ENCODE measurements at places on chromosomes 3 and 15.

DNA sequence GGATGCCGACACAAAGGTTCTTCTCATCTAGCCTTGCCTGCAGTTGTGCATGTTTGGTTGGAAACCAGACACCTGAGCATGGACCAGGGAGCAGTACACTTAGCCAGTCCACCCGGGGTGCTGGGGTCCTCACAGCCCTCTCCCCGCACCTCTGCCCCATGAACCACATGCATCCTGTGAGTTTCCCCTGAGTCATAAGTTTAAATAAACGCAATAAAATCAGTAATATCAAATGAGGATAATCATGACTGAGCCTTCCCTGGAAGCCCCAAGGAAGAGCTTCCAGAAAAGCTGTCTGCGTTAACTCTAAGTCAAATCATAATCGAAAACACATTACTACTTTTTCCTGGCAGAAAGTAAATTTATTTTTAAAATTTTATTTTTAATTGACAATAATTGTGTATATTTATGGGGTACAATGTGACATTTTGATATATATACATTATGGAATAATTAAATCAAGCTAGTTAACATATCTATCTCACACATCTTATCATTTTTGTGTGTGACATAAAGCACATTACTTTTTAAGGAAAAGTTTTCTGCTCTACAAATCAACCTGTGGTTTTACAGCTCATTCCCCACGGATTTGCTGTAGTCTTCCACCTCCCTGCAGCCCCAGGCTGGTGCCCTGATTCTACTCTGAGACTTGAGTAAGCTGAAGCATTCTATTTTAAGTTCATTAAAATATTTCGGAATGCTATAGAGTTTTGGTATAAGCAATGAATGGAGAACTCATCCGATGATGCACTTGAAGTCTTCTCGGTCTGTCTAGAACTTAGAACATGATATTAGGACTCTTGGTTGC, 166.0 kb upstream of the EIF1B start:
- DNase-seq = no peak

GRCh38 chr15:100180921-100181320, 160.9 kb downstream of the ADAMTS17 start:
- no peak for DNase-seq

DNA sequence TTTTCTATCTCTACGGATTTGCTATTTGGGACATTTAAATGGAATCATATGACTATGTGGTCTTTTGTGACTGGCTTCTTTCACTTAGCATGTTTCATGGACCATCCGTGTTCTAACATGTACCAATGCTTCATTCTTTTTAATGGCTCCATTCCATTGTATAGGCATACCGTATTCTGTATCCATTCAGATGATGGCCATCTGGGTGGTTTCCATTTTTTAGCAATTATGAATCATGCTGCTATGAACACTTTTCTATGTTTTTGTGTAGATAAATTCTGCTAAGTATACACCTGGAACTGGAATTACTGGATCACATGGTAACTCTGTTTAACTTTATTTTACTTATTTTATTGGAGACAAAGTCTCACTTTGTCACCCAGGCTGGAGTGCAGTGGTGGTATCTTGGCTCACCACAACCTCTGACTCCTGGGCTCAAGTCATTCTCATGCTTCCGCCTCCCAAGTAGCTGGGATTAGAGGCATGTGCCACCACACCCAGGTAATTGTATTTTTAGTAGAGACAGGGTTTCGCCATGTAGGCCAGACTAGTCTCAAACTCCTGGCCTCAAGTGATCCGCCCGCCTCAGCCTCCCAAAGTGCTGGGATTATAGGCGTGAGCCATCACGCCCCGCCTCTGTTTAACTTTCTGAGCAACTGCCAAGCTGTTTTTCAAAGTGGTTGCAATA, 13.4 kb downstream of the UBP1 start:
- no peak for DNase-seq

- DNase-seq = no peak
These were observed 50.8 kb downstream of the GPR176 start for GRCh38 chr15:39869254-39869653.

- DNase-seq = no peak
These were observed 163.7 kb downstream of the TCF12 start for GRCh38 chr15:57082054-57082728.

DNA sequence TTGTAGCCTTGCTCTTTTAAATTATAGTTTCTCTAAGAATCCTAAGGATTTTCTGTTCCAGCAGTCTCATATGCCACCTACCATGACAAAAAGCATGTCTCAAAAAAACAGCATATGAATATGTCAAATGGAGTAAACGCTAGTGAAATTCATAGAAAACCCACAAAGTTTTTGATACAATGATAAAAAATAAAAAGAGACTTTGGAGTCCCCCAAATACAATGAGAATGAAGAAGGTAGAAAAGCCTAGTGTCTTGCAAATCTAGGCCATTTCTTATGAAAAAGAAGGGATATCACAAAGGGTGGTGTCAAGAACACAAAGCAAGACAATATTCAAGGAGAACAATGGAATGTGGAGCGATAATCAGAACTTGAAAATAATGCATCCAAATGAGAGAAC, 668.5 kb downstream of the PLOD2 start:
- DNase-seq = no peak

DNA sequence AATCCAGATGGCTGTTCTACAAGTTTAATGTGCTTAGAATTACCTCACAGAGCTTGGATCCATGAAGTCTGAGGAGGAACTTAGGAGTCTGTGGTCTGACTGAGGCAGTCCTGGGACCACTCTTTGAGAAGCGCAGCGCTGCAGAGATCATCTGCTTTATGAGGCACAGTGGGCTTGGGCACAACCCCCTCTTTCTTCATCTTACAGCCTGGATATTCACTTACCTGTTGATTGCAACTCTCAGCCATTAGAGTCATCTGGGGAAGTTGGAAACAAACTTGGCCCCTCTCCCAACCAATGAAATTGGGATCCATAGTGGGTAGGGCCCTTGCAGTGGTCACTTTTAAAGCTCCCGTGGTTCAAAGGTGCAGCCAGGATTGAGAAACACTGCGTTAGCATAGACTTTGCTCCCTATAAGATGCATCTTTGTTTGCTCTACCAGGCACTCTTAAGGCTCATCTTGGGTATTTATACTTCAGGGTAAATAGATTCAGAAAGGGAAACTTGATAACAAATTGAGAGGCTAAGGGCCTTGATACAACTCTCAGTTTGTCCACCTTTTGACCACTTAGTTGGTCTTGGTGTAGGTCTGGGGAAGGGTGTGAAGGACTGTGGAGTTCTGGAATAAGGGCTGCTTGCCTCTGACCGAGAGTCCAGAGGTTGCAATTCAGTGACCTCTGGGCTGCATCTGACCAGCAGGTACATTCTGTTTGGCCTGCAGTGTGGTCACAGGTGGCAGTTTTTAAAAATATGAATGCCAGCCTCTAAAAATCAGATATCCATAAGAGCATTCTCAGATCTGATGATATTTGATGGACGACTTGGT, 22.8 kb downstream of the FEM1B start:
- DNase-seq = no peak

- no peak for DNase-seq
These were observed 80.0 kb downstream of the ATP10A start for GRCh38 chr15:25783134-25783533.

DNA sequence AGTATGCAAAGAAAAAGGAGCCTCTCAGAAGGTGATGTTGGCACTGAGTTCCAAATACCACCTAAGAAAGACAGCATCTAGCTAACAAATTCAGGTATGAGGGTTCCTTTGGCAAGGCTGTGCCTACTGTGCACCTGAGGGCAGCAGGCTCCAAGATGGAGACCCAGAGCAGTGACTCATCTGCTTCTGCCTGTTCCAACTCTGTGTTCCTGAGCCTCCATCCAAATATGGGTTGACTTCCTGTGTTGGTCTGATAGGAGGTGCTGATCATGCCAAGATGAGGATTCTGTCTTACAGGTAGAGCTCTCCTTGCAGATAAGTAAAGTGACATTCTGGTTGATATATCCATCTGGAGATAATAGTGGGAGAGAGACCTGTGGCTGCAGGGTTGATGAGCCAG, 26.0 kb downstream of the SV2B start:
- DNase-seq = no peak

- no peak for DNase-seq
These were observed 255.9 kb upstream of the CMC1 start for GRCh38 chr3:27985369-27986035.

- DNase-seq = no peak
These were observed 22.5 kb upstream of the KCNMB2 start for GRCh38 chr3:178513546-178514380.

DNA sequence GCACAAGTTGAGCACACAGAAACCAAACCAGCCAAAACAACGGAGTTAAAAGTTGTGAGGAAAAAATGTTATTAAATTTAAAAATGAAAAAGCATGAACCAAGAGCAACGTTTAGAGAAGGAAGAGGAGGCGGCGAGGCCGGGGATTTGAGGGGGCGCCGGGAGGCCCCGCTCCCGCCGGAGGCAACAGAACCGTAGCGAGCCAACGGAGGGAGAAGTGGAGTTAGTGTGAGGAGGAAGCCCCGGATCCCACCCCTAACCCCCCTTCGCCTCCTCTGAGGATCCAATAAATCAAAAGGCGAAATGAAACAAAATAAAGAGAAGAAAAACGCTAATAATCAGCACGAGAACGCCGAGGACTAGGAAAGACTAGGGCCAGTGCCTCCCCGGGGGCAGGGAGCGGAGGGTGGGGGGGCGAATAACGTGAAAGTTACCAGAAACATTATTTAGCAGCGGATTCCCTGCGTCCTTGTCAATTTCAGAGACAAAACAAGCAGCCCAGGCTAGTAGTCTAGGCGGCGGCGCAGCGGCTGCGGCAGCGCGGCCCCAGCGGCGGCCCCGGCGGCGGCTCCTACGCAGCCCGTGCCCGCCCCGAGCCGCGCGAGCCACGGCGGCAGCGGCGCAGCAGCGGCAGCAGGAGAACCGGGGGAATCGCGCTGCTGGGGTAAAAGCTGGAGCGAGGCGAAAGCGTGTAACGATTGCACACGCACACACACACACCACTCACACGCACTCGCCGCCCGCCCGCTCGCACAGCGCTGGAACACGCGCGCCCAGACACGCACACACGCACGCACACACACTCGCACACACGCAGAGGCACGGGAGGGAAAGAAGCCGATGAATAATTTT, 1.7 kb downstream of the MEIS2 start:
- DNase-seq = peak; percentile 12

GRCh38 chr3:123755085-123755484, 129.0 kb downstream of the MYLK start:
- no peak for DNase-seq

- no peak for DNase-seq
These were observed 10.0 kb upstream of the TGM5 start for GRCh38 chr15:43276563-43277200.

DNA sequence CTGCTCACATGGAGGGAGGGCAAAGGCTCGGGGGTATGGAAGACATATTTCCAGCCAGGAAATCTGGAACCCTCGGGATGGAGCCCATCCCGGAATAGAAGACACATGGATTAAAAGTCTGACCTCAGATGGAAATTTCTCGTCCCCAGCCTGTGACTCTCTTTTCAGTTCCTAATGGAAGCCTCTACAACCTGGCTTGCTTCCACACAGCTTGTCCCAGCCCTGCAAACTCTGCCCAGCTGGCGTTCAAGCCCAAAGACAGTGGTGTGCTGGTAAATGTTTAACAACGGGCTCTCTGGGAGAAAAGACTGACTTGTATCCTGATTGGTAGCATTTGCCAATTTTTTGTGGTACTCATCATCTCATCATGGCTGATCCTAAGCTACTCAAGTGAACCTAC, 35.6 kb upstream of the TLE3 start:
- no peak for DNase-seq
